ENCODE measurements at places on chromosomes 11 and 22.

- no peak for DNase-seq
Measured at GRCh38 chr11:60183591-60184205, 815 bp upstream of the MS4A6A start.

GRCh38 chr11:132588366-132588765, 943.9 kb downstream of the OPCML start:
- no peak for DNase-seq

DNA sequence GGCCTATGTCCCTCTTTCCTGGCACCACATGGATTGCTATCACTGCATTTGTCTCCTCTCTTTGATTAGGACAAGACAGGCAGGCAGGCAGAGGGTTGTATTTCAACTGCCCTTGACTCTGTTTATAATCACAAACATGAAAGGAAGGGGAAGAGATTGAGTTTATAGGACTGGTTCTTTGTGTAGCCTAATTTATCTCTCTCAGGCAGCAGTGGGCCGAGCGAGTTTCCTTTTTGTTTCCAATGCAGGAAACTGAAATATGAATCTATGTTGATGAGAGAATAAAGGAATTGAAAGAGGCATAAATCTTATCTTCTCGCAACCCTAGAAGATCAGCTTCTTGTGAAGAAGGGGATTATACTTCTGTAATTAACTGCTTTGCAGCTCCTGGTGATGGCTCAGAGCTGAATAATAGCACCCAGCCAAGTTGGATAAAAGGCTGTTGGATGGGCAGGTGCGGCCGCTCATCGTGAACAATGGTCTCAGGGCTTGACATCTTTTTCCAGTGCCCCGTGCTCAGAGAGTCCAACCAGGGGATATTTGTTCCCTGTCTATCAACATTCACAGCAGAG, 80.6 kb upstream of the SYT13 start:
- no peak for DNase-seq

GRCh38 chr11:34609187-34609751, 11.6 kb upstream of the EHF start:
- no peak for DNase-seq

DNA sequence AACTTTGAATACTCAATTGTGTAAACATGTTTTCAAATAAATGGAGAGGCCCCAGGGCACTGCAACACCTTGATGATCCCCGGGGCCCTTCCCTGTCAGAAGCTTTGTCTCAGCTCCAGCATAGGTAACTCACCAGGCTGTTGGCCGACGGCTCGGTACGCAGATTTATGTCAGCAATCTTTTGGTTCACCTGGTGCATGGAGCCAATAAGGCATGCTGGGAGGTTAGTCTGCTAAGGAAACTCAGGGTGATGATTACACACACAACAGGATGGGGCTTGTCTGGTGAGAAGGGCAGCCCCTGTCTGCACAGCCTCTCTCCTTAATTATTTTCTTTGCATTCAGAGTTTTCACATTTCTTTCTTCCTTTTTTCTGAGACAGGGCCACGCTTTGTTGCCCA, 10.8 kb downstream of the FAM227A start:
- no peak for DNase-seq

DNA sequence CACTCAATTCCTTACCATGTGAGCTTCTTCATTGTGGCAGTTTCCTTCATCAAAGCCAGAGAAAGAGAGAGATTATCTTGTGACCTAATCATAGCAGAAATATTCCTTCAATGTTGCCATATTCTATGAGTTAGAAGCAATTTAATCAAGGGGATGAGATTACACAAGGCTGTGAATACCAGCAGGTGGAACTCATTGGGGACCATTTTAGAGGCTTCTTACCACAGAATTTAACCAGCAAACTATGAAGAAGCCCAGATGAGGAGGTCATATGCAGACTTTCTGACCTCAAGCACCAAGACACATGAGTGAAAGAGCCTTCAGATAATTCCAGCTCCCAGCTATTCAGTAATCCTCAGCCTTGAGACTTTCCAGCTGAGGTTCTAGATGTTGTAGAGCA, 51.3 kb downstream of the ADM start:
- no peak for DNase-seq

DNA sequence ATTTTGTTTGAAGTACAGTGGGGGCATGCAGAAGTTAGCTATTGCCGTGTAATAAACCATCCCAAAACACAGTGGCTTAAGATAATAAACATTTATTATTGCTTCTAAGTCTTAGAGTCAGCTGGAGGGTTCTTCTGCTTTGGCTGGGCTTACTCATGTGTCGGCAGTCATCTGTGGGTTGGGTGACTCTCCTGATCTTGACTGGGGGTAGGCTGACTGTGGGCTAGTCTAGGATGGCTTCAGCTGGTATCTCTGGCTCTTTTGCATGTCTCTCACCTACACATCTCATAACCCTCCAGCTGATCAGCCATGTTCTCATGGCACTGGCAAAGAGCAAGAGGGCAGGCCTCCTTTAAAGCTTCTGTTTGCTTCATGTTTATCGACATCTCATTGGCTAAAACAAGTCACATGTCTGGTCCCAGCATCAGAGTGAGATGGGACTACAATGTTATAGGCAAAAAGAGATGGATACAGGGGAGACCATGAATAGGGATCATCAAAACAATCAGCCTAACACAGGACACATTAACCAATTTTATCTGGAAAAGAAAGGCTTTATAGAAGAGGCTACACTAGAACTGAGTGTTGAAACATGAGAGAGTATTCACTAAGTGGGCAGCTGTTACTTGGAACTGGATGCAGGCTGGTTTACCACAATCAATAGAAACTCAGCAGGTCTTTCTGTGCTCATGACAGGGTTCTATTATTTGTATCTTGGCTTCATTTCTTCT, 5.1 kb downstream of the LRRC51 start:
- no peak for DNase-seq

- DNase-seq, result no peak
Measured at GRCh38 chr11:34637303-34637702, 16.4 kb downstream of the EHF start.

DNA sequence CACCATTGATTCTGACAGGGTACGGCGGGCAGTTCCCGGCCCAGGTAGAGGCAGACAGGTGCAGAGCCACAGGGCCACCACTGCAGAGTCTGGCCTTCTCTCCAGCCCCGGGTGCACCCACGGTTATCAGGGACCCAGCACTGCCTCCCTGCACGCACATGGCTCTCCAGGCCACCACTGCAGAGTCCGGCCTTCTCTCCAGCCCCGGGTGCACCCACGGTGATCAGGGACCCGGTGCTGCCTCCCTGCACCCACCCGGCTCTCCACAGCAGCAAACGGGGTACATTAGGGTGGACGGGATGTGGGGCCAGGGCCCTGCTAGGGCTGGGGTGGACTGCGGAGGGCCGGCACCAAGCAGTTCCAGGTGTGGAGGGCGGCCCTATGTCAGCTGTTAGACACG, 272.9 kb downstream of the BRD1 start:
- DNase-seq, result no peak

DNA sequence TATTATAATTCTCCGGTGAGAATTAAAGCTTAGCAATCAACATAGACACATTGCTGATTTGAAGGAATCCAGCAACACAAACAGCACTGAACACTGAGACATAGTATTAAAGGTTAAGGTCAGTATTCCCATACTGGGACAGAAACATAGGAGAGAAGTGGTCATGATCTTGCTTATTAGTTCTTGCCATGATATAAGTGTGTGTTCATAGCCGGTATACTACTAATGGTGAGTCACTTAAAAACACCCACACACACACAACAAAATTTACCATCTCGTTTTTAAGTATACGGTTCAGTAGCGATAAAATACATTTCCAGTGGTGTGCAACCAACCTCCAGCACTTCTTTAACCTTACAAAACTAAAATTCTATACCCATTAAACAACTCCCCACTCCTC, 96.3 kb downstream of the C11orf65 start:
- no peak for DNase-seq

DNA sequence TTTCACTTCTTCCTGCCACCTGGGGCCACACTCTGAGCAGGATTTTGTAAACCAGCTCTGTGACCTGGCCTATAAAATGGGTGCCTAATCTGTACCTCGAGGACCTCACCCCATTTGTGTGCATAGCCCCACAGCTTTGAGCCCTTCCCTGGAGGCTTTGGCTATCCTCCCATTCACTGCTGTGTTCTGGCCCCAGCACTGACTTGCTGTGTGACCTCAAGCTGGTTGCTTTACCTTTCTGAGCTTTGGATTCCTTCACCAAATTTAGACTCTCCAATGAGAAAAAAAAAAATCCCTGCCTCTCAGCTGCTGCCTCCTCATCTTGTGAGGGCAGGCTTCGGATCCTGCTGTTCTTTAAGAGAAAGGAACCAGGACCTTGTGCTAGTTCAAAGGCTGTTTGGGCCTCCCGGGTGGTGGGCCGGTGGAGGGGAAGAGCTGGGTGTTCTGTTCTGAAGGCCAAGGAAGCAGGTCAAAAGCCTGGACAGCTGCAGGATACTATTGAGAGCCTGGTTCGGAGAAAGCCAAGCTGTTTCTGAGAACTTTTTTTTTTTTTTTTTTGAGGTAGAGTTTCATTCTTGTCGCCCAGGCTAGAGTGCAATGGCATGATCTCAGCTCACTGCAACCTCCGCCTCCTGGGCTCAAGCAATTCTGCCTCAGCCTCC, 1.1 kb upstream of the PYGM start:
- no peak for DNase-seq

- no peak for DNase-seq
Measured at GRCh38 chr11:116540645-116541304, 232.0 kb downstream of the BUD13 start.

- DNase-seq, result peak; percentile 26
Measured at GRCh38 chr11:35927682-35928081, 16.2 kb upstream of the LDLRAD3 start.

GRCh38 chr22:26660961-26661578, 3.7 kb downstream of the MIAT start:
- DNase-seq, result no peak

DNA sequence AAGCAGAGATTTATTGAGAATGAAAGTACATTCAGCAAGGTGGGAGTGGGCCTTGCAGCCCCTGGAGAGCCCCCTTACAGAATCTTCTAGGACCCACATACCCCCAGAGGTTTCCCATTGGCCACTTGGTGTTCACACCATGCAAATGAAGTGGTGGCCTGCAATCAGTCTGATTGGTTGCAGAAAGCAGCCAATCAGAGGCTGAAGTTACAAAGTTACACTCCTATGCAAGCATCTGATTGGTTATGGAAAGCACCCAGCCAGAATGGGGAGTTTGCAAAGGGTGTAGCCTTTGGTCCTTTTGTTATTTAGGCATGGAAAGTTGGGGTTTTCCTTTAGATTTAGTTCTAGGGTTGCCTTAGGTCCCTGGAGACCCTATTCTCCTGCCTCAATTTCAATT, 34.9 kb downstream of the UVRAG start:
- no peak for DNase-seq

DNA sequence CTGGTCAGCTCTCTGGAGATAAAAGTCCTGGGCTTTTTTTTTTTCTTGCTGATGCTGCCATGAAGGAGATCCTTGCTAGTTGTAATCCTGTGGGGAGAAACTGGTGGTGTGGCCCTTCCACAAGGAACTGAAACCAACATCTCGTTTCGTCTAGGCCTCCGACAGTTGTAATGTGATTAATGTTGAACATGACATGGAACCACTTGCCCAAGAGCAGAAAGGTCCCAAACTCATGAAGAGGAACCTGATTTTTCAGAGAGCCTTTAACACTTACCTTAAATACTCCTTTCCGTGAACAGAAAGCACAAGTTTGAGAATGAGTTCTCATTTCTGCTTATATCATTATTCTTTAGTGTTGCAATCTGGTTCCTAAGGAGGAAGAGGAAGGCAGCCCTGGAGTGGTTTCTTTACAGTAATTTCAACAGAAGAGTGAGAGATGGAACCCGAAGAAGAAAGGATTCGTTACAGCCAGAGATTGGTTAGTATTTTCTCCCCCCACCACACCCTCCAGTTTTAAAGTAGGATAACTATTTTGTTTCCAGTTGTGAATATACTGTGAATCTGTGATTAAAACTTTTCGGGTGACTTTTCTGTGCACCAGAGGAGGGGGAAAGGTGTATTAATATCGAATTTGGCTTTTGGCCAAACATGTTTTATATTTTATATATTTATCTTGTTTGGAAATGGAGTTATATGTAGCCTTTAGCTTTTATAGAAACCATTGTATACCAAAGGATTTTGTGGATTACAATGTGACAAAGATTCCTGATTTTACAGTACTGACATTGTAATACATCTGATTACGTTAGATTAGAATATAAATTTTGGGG, 2.0 kb downstream of the KDM2A start:
- no peak for DNase-seq

- DNase-seq, result no peak
Measured at GRCh38 chr11:34806875-34807274, 109.3 kb downstream of the APIP start.

DNA sequence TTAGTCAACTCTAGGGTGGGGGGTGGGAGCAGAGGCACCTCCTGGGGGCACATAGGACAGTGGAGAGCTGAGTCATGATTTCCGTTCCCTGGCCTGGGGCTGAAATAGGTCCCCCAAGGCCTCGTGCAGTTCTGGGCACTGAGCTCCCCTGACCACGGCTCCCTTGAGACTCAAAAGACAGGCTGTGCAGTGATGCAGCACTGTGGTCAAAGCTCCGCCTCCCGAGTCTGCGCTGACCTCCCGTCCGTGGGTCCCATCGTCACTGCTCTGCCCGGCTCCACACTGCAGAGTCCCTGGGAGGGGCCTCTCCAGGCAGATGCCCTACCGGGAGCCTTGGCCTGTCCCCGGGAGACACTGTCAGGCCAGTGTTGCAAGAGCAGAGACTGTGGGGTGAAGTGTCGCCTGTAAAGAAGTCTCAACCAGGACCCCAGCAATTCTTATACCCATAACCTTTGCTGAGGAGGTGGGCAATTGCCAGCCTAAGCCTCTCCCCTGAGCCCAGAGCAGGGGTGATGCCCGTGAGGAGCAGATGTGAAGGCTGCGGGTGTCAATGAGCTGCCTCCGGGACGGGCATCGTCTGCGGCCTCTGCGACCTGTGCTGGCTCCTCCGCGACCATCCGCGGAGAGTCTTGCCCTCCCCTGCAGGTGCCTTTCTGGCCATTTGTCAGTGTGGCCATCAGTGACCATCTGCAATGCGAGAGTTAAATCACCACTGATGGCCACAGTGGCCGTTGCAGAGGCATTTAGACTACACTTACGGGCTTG, 877.3 kb downstream of the BRD1 start:
- DNase-seq, result no peak

DNA sequence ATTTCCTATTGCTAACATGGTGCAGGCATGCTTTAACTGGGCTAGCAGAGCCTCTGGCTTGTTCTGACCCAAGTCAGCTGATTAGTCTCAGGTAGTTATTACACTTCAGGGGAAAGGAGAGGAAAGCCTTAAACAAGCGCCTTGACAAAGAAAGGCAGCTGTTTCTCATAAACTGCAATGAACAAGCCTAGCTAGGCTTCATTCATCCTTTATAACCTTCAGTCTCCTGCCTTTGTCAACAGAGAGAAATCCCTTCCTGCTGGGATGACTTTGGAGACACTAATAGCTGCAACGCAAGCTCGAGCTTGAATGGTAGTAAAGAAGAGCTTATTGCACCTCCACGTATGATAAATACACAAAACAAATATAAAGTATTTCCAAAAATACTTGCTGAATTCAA, 68.4 kb downstream of the CCDC34 start:
- DNase-seq, result peak; percentile 48

- DNase-seq, result no peak
Measured at GRCh38 chr11:23284631-23285030, 424.4 kb upstream of the CCDC179 start.
